NCI-H187 treated with DMSO at 0.1 percent for 48 hours (cell line): ENCODE measurements at places on chromosomes 12 and 14.

DNA sequence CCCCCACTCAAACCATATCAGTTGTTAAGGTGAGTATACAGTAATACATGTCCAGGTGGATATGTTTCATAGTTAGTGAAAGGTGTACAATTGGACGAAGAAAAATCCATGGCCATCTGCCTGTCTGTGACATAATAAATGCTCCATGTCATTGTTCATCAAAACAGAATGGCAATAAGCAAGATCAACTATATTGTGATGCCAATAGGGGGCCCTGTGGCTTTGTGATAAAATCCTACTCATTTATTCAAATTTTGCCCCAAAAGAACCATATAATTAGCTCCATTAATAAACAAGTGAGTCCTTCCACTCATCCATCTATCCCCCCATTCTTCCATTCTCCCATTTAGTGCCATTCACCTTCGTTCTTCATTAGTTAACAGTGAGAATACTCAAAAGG is 102.0 kb downstream of the MGST1 start:
- DNase-seq, result no peak

DNA sequence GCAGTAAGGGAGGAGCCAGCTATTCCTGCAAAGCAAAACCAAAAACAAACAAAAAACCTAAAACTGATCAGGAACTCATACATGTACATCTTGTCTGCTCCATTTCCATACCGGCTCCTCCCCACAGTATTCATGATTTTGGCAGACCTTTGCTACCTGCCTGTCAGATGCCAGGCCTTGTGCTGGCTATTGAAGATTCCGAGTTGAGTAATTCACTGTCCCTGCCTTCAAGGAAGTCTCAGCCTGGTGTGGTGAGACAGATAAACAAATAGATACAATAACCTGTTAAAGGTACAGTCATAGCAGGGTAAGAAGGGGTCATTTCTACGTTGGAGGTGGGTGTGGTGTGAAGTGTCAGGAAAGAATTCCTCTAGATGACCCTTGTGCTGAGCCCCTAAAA is 42.7 kb downstream of the SUSD6 start:
- DNase-seq, result no peak

DNA sequence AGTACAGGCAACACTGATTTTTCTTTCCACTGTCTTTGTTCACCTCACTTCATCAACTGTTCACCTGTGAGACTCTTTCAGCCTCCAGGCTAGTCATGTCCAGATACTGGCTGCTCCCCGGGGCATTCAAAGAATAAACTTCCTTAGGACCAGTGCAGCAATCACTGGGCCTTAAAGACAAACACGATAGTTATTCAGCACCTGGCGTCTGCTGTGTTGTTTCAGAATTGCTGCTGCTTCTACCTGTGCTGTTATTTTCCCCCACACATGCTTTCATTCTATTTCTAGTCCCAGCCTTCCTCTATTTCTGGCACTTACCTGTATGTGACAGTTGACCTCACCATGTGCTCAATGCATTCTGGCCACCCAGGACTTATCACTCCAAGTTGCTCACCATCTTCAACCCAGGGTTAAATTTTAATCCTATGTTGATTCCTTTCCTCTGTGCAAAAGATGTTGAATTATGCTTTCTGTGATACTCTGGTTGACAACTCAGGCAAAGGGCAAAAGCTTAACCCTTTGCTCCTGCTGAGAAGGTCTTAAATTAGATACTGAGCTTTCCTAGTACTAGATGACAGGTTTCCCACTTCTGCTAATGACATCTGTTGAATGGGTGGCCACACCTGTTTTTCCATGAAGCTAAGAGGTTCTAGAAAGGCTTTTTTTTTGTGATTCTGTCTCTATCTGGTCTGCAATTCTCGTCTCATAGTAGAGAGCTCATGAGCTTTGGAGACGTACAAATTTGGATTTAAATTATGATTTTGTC is 41.4 kb downstream of the PTPRQ start:
- no peak for DNase-seq

- no peak for DNase-seq
These were observed 303.7 kb upstream of the SEL1L start for GRCh38 chr14:81837304-81837703.

DNA sequence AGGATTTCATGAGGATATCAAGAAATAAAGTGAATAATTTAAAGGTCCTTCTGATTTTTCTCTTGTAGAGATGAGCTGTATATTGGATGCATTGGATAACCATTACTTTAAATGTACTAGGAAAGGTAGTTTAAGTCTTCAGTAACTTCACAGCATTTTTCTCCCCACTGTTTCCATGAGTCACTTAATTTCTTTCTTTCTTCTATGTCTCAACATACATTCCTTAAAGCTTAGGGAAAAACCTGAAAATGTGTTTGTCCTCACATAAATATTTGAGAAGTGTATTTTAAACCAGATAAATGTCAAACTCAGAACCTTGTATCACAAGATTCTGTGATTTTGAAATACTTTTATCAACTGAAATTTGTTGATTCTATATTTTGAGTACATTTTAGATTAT is 1970.2 kb upstream of the FLRT2 start:
- no peak for DNase-seq

GRCh38 chr14:86640288-86640687 is 1110.3 kb downstream of the FLRT2 start:
- DNase-seq, result no peak

DNA sequence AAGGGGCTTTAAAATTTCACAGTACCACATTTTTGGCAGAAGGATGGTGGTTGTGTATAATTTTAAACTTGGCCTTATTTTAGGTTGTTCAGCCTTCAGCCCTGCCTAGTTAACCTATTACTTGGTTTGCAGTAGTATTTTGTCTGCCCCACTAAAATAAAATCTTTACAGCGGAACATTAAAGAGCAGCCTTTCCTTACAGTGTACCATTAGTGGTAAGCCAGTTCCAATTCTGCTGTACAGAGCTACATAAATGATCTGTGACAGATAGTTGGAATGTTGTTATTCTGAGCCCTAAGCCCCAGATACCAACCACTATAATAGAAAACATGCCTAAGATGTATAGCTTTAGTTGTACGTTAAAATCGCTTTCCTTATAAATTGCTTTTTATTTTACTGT is 56.2 kb downstream of the SLC38A6 start:
- no peak for DNase-seq

GRCh38 chr14:68254669-68255527 is 435.3 kb downstream of the RAD51B start:
- DNase-seq, result no peak

DNA sequence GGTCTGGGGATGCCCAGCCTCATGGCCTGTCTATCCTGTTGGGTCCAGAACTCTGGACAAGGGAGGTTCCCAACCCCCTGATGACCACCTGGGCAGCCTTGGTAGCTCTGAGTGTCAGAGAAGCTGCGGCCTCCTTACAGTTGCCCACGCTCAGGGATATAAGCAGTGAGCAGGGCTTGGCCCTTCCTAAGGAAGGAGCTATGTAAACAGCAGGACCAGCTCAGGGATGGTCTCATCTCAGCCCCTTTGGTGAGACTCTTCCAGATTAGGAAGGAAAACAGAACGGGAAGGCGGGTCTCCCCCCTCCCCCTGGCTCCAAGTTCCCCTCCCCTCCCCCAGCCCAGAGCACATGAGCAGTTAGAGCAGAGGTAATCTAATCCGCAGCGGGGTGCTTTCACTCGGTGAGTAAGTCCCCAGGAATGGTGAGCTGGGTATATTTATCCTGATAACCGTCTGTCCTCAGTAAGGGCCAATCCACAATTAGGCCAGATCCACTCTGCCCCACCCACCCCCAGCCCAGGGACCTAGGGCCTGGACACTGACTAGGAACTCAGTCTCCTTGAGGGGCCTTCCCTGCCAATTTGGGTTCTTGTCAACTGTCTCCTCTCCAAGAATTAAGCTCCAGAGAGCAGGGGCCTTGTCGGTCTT is 29.5 kb upstream of the RPLP0 start:
- no peak for DNase-seq

DNA sequence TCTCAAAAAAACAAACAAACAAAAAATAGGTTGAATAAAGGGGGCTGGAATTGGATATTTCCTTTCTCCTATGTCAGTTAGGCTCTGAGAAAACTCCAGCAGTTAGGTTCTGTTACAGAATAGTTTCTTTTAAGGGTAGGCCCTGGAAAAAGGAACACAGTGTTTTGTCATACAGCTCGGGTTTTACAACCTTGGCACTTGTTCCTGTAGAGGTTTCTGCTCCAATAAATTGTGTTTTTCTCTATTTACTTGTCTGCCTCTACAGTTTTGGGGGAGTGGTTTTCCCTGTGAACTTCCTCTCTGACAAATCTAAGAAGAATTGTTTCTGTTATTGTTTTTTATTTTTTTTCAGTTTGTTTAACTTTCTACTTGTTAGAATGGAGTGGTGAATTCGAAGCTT is 167.6 kb downstream of the ACSS3 start:
- no peak for DNase-seq

GRCh38 chr14:53999061-53999488 is 42.5 kb upstream of the BMP4 start:
- no peak for DNase-seq

GRCh38 chr12:54692353-54692752 is 44.2 kb upstream of the DCD start:
- no peak for DNase-seq

DNA sequence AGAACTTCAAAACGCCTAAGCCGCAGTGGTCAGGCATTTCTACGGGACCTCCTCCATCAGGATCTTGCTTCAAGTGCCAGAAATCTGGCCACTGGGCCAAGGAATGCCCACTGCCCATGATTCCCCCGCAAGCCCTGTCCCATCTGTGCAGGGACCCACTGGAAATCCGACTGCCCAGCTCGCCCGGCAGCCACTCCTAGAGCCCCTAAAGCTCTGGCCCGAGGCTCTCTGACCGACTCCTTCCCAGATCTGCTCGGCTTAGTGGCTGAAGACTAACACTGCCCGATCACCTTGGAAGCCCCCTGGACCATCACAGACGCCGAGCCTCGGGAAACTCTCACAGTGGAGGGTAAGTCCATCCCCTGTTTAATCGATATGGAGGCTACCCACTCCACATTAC is 1113.0 kb upstream of the TMEM132C start:
- no peak for DNase-seq

GRCh38 chr12:15707516-15708199 is 81.5 kb downstream of the EPS8 start:
- no peak for DNase-seq

DNA sequence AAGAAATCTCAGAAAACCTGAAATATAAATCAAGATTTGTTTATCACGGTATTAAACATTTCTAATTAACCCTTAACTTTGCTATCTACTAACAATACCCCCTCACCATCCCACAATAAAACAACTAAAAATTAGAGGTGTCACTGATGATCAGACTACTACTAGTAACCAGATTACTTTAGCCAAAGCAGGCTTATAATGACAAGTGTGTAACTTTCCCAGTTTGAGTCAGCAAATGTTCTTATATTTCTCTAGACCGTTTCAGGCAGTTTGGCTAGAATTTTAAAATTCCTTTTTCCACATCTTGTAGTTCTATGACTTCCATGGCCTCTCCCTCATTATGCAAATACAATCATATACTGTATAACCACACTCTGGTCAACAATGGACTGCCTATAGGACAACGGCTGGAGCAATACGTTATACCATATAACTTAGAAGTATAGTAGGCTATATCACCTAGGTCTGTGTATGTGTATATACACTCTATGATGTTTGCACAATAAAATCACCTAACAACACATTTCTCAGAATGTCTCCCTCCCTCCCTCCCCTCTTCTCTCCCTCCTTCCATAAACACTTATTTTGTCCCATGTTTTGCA is 102.1 kb downstream of the DENND5B start:
- no peak for DNase-seq

DNA sequence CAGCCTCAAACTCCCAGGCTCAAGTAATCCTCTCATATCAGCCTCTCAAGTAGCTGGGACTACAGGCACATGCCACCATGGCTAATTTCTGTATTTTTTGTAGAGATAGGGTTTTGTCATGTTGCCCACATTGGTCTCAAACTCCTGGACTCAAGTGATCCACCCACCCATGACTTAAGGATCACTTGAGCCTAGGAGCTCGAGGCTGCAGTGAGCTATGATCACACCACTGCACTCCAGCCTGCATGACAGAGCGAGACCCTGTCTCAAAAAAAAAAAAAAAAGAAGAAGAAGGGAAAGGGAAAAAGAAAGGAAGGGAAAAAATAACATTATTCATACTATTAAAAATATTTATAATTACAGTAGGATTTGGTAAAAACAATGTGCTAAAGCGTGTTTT is 19.2 kb downstream of the EPS8 start:
- DNase-seq, result no peak

GRCh38 chr12:106089935-106090334 is 48.8 kb downstream of the NUAK1 start:
- DNase-seq, result no peak

- no peak for DNase-seq
These were observed 60.9 kb upstream of the TMEM263 start for GRCh38 chr12:106894774-106895173.

DNA sequence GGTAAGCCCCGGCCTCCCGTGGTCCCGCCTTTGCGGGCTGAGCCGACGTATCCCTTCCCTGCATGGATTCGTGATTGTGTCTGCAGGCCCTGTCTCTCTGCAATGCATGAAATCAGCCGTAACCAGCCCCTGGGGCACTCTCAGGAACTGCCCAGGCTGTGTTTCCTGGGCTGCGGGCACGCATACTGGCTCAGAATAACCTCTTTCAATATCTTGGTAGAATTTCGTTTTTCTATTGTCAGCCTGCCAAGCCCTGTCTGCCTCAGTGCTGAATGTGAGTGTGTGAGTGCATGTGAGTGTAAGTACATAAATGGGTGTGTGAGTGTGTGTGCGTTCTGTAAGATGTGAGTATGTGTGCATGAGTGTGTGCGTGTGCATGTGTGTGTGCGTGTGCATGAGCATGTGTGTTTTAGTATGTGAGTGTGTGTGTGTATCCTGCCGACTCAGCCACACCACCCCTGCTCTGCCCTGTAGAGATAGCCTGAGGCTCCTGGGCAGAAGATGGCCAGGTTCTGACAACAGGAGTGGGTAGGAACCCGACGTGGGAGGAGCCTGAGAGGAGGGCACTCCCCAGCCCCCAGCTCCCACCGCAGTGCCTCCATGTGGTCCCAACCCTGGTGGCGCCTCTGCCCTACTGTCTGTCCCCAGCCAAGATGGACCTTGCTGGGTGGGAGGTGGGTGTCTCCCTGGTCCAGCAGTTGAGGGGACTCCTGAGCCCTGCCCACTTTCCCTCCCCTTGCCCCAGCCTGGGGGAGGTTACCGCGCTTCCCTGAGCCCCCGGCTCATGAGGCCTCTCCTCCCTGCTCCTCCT is 268.8 kb downstream of the ADGRD1 start:
- no peak for DNase-seq

GRCh38 chr14:89489761-89490437 is 72.9 kb upstream of the FOXN3 start:
- no peak for DNase-seq

- DNase-seq, result no peak
These were observed 47.7 kb downstream of the PPHLN1 start for GRCh38 chr12:42373669-42374068.

- DNase-seq, result no peak
These were observed 22.9 kb downstream of the TDP1 start for GRCh38 chr14:89978656-89979055.

DNA sequence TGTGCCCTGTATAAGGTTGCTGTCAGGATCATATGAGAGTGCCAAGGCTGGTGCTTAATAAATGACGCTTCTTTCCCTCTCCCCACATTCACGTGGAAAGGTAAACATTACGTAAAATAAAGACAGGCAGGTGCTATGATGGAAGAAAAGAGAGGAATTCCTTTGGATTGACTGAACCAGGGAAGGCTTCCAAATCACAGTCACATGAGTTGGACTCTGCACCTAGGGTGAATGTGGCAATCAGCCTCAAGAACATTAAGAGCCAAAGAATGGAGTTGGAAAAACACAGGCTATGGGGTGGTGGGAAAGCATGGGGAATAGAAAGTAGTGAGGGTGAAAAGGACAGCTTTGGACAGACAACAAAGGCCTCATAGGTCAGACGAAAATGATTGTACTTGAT is 473.1 kb downstream of the VRK1 start:
- no peak for DNase-seq
